ENCODE measurements at places on chromosomes 3 and 15. TPM values are rescaled to one million over a fixed set of nuclear protein-coding genes. Genes with fewer than 3 reads are reported as not detected.
A peak's percentile ranks its signal among the peaks of the same experiment; 100 is the strongest.

DNA sequence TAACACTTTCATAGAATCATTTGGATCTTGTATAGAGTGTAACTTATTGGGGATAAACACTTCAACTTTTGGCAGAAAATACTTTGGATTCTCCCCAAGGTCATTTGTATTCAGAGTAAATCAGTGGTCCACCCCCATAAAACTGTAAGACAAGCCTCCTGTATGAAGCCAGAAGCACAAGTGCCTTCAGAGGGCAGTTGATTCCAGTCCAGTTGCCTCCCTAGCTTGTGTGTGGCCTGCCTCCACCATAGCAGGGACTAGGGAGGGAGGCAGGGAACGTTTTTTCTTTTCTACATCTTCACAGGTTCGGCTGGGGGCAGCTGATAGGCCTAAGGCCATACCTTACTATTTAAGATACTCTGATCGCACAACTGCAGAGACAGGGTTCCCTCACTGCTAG, 11.6 kb downstream of the GORASP1 start:
- peaks cover 40% of the 10 kb centered on the region for H3K36me3 ChIP-seq
- no peaks in the 10 kb centered on the region for H3K27me3 ChIP-seq
- no peak overlapping the region for H3K27ac ChIP-seq

DNA sequence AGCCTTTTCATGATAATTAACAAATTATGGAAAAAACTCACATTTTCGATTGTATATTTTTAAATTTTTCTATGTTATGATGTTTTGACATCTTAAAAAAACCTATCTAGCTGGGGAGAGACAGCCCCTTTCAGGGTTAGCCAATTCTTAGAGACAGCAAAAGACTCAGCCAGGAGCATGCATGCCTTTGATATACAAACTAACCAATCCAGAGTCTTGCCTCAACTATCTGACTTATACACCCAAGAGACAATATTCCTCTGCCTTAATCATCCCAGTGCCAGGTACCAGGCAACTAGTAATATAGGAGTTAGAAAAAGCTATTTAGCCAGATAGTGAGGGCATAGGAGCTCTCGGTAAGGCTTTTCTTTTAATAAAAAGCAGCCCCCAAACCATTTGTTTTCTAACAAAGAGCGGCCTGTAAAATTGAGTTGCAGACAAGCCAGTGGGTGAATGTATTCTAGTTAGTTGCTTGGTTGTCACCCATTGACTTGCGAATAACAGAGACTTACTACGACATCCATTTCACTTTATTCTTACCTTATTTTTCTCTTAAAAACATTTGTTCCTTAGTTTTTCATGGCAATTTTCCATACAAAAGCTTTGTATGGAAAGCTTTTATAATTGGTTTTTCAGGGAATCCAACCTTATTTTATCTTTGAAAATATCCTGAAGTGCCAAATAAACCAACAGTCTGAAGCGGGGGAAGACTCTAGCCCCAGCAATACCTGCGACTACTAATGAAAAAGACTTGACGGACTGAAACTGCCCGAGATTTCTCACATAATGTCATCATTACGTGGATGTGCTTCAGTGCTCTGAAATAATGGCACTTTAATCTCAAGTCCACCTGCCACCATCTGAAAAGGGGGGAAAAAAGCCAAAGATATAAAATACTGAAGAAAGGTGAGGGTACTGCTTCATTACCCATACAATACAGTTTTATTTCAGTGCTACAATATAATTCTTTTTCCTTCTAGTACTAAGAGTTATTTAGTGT, 64.6 kb upstream of the ATP2C1 start:
- H3K4me1 ChIP-seq, result no peaks in the 10 kb centered on the region
- DNase-seq, result no peak
- no peak overlapping the region for H3K27ac ChIP-seq

DNA sequence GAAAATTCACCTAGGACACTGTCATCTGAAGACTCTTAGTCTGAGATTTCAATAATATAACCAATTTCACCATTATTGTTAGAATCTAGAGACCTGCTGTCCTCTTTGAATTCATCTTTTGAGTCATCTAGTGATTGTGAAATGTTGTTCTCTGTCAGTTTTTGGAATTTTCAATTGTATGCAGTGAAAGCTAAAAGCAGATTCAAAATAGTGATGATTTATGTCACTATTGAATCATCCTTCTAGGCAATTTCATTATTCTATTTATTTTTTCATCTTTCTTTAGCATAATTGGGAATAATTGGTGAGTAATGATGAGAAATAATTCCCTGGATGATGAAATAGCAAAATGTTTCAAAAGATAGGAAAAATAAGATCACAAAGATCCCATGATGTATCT, 101.7 kb upstream of the EIF1B start:
- H3K4me3 ChIP-seq, result no peak overlapping the region
- H3K4me1 ChIP-seq, result no peaks in the 10 kb centered on the region
- 0 out of 2 replicates have a peak, but pooled peaks cover 2% of the 10 kb centered on the region for H3K36me3 ChIP-seq
- no peak for DNase-seq

GRCh38 chr3:106699122-106699521, 678.1 kb upstream of the CCDC54 start:
- no peak for DNase-seq
- no peaks in the 10 kb centered on the region for H3K27me3 ChIP-seq
- H3K4me3 ChIP-seq, result no peak overlapping the region
- H3K4me1 ChIP-seq, result no peaks in the 10 kb centered on the region

DNA sequence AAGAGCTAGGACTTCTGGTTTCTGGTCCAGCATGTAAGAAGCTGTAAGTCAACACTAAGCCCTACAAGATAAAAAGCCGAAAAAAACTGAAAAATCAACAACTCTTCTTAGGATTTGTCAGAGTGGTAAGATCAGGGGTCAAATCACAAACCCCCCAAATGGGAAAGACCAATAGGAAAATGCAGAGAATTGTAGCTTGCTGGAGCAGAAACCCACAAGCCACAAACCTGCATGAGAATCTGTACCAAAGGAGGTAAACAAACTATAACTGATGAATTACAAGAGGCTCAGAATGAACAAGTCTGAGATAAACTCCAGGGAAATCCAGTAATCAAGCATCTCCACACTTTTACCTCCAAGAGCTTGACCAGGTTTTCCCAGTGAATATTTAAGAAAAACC, 36.0 kb downstream of the RFX7 start:
- H3K4me3 ChIP-seq, result no peak overlapping the region
- peaks cover 46% of the 10 kb centered on the region for H3K36me3 ChIP-seq
- peak overlapping the region; percentile 21 for H3K27ac ChIP-seq
- no peak for DNase-seq
- H3K27me3 ChIP-seq, result no peaks in the 10 kb centered on the region

GRCh38 chr3:181457190-181457589, 254.5 kb upstream of the SOX2 start:
- H3K27ac ChIP-seq, result no peak overlapping the region
- DNase-seq, result no peak
- H3K27me3 ChIP-seq, result no peaks in the 10 kb centered on the region

Gene HRG
- total RNA-seq, result not detected

Gene PLA1A
- total RNA-seq, result not detected

Gene NEO1
- 7.6 TPM for total RNA-seq
